Daoy (cell line): ENCODE measurements at places on chromosomes 1 and 21. TPM values are rescaled to one million over a fixed set of nuclear protein-coding genes. Genes with fewer than 3 reads are reported as not detected.

The LCE1A gene
- not detected in 2 replicates for total RNA-seq

The RGSL1 gene
- total RNA-seq, result not detected in 2 replicates

The NBPF10 gene
- 0.46 and 1.0 TPM in 2 replicates for total RNA-seq

The CD84 gene
- total RNA-seq, result not detected in 2 replicates

The SLAMF9 gene
- total RNA-seq, result 0.77 TPM in 1 of 2 replicates, not detected in the other

The S100A7 gene
- total RNA-seq, result not detected in 2 replicates

The TCHH gene
- 0.29 TPM in 1 of 2 replicates, not detected in the other for total RNA-seq

The QSOX1 gene
- total RNA-seq, result 155 and 172 TPM in 2 replicates

The SH2D2A gene
- total RNA-seq, result 0.51 and 0.57 TPM in 2 replicates

DNA sequence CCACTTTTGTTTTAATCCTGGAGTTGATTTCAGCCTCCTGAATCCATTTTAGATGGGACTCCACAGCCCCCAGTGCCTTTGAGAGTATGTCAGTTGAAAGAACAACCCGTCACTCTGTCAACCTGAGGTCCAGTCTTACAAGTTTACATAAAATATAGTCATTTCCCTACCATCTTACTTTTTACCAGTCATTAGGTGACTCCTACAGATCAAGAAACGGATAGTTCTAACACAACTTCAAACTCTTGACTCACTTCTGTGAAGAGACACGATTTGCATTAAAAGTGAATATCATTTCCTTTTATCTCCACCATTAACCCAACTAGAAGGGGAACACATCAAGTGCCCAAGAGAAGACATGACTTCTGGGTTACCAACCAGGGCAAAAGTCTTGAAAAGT, 147.1 kb downstream of the NTPCR start:
- DNase-seq, result no peak

- peak; percentile 83 for DNase-seq
Observed at GRCh38 chr1:111990878-111991718, 1.6 kb upstream of the KCND3 start.

- no peak for DNase-seq
Observed at GRCh38 chr1:5448486-5448885, 543.7 kb downstream of the NPHP4 start.

DNA sequence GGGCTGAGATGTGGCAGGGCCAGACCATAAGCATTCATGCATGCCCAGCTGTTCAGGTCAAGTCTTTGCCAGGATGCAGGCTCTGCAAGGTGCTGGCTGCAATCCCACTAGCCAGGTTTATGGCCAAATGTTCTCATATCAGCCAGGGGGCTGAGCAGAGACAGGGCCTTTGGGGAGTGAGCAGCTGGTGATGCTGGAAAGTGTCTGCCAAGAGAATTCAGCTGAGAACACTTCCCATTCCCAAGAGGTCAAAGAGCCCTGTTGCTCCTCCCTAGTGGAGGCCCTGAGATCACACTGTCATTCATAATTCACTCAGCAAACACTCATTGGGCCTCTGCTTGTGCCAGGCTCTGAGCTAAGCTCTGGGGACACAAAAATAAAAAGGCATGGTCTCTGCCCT, 150.3 kb downstream of the DMRTA2 start:
- no peak for DNase-seq

- DNase-seq, result no peak
Observed at GRCh38 chr21:24042687-24043086, 1564.6 kb downstream of the MRPL39 start.

DNA sequence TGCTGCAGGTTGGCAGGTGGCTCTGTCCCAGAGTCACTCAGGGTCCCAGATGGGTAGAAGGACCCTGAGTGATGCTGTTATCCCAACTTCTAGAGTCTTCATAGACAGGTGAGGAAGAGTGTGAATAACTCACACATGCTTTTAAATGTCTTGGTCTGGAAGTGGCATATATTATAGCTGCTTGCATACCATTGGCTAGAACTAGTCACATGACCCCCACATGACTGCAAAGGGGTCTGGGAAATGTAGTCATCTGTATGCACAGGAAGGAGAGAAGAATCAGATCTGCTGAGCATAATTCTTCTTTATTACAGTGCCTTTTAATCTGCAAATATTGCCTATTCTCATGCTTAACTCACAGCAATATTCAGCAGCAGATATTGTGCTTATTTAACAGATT, 28.2 kb upstream of the KLHDC7A start:
- peak; percentile 41 for DNase-seq

GRCh38 chr1:204834752-204835151, 35.9 kb upstream of the NFASC start:
- no peak for DNase-seq

- DNase-seq, result no peak
Observed at GRCh38 chr1:111618081-111618480, 1.5 kb upstream of the RAP1A start.

DNA sequence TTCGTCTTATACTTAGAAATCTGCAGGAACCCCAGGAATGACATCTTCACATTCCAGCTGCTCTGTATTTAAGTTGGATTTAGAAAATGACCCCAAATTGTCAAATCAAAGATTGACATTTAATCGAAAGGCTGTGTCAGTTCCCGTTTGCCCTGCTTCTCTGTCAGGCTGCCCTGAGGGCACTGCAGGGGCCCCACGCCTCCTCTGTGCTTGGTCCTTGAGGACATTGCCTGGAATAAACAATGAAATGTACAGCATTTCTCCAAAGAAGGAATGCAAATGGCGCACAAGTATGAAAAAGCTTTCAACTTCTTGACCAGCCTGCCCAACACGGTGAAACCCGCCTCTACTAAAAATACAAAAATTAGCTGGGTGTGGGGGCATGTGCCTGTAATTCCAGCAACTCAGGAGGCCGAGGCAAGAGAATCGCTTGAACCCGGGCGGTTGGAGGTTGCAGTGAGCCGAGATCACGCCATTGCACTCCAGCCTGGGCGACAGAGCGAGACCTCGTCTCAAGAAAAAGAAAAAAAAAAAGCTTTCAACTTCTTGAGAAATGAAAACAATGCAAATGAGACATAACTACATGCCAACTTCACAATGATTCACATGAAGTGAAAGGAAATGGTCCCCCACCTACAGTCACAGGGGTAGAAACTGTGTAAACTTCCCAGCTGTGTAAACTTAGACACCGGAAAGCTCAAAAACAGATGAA, 3.0 kb downstream of the TMPRSS3 start:
- peak; percentile 70 for DNase-seq

GRCh38 chr21:44579056-44579832, 1.2 kb downstream of the KRTAP10-5 start:
- DNase-seq, result no peak

GRCh38 chr1:17192394-17193221, 12.3 kb upstream of the PADI1 start:
- DNase-seq, result no peak

GRCh38 chr1:3642919-3643675, 6.8 kb downstream of the WRAP73 start:
- no peak for DNase-seq

DNA sequence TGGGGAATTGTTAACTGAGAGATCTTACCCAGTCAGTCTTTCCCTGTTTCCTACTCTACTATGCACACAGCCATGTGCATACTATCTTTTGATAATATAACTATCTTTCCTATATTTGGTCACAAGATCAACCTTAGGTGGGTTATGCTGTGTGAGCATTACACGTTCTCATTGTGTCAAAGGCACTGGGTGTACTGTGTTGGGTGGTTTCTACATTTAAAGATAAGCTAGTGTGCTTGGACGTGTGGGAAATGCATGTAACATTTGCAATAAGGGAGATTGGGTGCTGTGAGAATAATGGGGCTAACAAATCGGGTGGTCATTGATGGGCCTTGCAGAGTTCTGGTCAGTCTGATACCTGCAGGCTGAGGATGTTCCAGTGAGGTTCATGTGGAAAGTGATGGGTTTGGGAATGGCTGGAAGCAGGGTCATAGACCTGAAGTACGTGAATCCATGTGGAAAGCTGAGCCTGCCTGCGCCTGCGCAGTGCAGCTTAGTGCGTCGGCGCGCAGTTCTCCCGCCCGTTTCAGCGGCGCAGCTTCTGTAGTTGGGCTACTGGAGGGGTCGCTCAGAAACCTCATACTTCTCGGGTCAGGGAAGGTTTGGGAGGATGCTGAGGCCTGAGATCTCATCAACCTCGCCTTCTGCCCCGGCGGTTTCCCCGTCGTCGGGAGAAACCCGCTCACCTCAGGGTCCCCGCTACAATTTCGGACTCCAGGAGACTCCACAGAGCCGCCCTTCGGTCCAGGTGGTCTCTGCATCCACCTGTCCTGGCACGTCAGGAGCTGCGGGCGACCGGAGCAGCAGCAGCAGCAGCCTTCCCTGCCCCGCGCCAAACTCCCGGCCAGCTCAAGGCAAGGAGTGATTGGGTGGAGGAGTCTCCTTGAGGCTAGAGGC, at the start of gene MSH4:
MSH4 (plus strand) TSS at position 507 of the 897 bp plus-strand sequence; CDS start at position 611, 104 bp downstream.
- peak; percentile 51 for DNase-seq
